ENCODE measurements at places on chromosomes 3 and 15.

- DNase-seq: no peak
These were observed 267.0 kb downstream of the CHL1 start for GRCh38 chr3:463252-464192.

DNA sequence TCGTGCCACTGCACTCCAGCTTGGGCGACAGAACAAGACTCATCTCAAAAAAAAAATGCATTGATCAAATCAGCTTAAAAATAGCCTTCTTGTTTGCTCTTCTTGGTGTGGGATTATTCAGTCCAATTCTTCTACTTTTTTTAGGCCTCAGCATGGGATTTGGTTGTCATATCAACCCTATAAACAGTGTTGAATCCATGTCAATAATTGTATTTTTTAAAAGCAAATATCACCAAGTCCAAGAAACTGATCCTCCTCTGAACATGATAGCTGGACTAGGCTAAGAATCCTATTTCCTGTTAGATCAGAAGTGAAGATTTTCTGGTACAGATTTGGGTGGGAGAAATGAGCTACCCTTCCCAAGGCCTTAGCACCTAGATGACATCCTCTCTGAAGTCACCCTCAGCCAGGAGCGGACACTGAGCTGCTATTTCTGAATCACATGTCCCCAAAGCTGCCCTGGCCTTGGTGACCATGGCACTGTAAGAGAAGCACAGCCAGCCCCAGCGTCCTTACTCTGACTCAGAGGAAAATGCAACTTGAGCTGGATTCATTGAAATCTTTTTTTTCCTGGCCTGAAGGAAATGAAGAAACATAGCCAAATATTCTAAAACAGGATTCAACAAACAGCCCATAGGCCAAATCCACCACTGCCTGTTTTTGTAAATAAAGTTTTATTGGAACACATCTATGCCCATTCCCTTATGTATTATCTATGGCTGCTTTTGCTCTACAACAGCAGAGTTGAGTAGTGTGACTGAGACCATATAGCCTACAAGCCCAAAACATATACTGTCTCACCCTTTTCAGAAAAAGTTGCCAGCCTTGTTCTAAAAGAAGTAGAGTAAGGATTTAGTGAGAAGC lies 215.9 kb upstream of the CTDSPL start:
- no peak for DNase-seq

- no peak for DNase-seq
These were observed 286.0 kb downstream of the NFKBIZ start for GRCh38 chr3:102135316-102135715.

- DNase-seq: no peak
These were observed 453.2 kb downstream of the EPHB1 start for GRCh38 chr3:135248213-135248612.

DNA sequence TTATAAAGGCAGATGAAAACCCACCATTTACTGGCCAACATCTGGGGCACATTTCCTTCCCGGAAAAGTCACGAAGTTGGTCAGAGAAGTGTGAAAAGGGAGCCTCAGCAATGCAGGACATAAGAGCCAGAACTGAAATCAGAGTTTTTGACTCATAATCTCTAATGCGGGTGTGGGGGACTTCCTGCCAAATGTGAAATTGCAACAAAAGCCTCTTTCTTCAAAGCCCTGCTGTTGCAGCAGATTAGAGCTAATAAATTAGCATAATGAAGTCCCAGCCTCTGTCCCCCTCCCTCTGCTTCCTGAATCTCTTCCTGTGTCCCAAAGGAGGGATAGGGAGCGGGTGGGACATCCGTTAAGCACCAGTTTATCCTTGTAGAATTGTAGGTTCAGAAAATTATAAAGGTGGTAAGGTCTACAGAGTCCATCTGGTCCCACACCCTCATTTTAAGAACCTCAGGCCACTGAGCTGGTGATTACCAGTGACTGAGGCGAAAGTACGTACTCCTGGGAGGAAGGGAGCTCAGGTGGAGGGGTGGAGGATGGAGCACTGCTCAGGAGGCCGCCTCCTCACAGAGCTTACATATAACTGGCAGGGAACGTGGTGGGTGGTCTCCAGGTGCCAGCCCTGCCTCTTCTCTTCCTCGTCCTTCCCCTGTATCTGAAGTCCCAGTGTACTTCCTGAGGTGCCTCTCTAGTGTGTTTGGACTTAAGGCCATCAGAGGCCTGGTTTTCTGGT lies 35.0 kb downstream of the ST6GAL1 start:
- DNase-seq: no peak

GRCh38 chr3:4959180-4959579 lies 20.1 kb upstream of the BHLHE40 start:
- no peak for DNase-seq

DNA sequence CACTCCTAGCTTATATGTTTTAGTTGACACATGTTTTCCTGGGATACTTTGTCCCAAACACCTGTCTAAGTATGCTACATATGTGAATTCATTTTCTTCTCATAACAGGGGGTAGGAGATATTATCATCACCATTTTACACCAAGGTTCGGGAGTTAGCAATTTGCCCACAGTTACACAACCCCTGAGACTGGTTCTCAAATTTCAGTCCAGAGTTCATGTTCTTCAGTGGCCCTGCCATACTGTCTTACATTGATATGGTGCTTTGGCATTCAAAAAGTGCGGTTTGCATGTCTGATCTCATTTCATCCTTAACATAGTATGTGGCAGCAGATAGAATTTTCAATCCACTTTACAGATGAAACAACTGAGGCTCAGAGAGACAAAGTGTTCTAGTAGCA lies 38.4 kb downstream of the ROBO2 start:
- no peak for DNase-seq

- no peak for DNase-seq
These were observed 130.2 kb downstream of the CHSY1 start for GRCh38 chr15:101121511-101122090.

All from NCI-H526 treated with DMSO at 0.1 percent for 48 hours (cell line).